ENCODE measurements at places on chromosomes 16 and 17.

GRCh38 chr17:69962436-69962995, 112.5 kb upstream of the KCNJ16 start:
- DNase-seq = no peak

GRCh38 chr17:34398990-34399389, 36.0 kb upstream of the CCL1 start:
- no peak for DNase-seq

DNA sequence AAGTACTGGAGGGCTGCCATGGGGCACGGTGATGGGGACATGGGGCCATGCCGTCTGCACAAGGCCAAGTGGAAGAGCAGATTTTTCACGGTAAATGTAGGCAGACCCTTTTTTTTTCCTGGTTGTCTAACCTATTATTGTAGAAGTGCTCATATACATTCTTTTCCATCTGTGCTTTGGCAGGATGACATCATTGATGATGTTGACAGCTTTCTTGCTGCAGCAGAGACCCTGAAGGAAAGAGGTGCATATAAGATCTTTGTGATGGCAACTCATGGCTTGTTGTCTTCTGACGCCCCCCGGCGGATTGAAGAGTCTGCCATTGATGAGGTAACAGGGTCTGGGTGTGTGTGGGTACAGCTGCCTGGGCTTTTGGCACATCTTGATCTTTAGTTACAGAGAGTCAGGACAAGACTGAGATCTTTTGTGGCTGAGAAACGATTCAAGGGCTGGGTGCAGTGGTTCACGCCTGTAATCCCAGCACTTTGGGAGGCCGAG, 23.3 kb upstream of the SLC5A10 start:
- no peak for DNase-seq

DNA sequence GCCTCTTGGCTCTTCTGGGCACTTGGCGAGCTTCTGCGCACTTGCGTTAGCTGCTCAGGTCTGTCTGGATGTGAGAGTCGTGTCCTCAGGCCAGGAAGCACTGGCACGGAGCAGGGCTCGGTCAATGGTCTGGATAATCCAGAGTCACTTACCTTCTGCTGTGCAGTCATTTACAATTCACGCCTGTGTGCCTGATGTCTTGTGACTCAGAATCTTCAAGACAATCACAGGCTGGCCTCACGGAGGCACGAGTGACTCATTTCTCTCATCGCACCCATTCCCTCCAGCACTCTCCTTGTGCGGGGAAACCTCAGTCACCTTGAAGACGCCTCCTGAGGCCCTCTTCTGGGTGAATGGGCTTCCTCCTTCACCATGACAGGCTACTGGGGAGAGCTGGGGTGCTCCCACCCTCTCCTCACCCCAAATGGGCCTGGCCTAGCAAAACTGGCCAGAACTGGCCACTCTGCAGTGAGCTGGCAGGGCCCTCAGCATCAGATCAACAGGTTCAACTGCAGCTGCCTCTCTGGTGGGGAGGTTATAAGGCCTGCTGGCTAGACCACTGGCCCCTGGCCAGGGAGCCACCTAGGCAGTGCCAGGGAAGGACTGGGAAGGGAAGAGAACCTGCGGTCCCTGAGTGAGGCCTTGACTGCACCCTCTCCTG, 1.9 kb upstream of the CAPN15 start:
- DNase-seq = peak; percentile 17

- no peak for DNase-seq
Observed at GRCh38 chr17:45905814-45906213, 11.5 kb downstream of the MAPT start.

DNA sequence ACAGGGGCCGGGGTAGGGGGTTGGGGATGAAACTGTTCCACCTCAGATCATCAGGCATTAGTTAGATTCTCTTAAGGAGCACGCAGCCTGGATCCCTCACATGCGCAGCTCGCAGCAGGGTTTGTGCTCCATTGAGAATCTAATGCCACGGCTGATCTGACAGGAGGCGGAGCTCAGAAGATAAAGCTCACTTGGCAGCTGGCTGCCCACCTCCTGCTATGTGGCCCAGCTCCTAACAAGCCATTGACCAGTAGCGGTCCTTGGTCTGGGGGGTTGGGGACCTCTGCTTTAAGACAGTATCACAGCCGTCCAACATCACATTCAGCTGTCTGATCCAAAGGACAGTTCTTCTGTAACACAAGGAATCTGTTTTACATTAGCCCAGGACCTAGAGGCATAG, 62.5 kb downstream of the SLC39A11 start:
- no peak for DNase-seq
